ENCODE measurements at places on chromosomes 13 and 19.

- DNase-seq: no peak
Observed at GRCh38 chr19:33345163-33345562, 28.3 kb upstream of the CEBPG start.

GRCh38 chr13:83839146-83839545 lies 43.1 kb downstream of the SLITRK1 start:
- no peak for DNase-seq

DNA sequence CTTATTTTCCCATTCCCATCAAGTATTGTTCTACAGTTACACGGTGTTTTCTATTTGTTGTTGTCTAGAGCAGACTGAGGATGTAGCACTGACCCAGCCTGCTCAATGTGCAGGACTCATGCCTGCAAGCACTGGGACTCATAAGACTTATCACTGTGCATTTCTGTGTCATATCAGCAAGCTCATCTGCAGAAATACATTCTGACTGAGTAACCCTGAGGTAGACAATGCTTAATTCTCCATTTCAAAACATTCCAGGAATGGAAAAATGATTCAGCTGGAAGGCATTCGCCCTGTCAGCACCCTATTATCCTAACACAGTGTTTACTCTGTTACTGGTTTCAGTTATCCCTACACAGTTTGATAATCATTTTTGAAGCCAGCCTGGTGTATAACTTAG lies 2506.4 kb downstream of the PCDH9 start:
- DNase-seq: no peak

GRCh38 chr13:22114630-22115311 lies 443.9 kb downstream of the FGF9 start:
- no peak for DNase-seq

GRCh38 chr13:27374650-27375049 lies 49.8 kb upstream of the GTF3A start:
- DNase-seq: no peak

GRCh38 chr19:11387162-11388034 lies 3.3 kb upstream of the EPOR start:
- DNase-seq: no peak
